ENCODE measurements at places on chromosomes 3 and 15.
A peak's percentile ranks its signal among the peaks of the same experiment; 100 is the strongest.

DNA sequence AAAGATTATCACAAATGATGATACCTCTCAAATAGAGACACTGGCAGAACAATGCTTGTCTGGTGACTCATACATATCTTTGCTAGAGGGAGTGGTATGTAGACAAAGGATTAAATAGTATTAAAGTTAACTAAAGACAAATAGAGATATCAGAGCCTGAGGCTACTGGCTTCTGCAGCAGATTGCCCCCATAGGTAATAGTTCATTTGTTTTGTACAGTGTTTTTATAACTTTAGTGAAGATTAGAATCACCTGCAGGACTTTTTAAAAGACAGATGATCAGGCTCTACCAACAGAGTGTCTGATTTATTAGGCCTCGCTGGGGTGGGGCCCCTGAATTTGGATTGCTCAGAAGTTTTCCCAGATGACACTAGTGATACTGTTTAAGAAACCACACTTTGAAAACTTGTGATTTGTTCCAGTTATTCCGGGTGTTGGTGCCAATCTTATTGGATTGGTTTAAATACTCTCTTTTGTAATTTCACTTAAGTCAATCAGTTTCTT, 96.4 kb downstream of the NAALADL2 start:
- DNase-seq = peak; percentile 75

- peak; percentile 95 for DNase-seq
Measured at GRCh38 chr3:153138276-153139210, 23.5 kb upstream of the RAP2B start.

DNA sequence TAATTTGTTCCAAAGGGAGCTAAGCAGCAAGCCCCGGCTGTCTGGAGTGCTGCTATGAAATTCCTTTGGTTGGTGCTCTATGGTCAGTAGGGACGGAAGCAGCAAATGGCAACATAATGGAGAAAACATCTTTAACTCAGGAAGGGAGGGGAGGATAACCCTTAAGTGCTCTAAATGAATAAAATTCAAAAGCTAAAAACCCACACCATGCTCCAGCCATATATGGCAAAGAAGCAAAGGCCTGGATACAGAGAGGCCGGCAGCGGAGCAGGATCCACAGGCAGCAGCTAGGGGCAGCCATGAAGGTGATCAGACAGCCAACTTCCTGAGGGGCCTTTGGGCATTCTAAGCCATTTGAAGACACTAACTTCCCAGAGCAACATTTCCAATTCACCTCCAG, 38.9 kb downstream of the IL17RD start:
- DNase-seq = no peak

GRCh38 chr3:64160000-64160695, 65.1 kb downstream of the PRICKLE2 start:
- DNase-seq = no peak

DNA sequence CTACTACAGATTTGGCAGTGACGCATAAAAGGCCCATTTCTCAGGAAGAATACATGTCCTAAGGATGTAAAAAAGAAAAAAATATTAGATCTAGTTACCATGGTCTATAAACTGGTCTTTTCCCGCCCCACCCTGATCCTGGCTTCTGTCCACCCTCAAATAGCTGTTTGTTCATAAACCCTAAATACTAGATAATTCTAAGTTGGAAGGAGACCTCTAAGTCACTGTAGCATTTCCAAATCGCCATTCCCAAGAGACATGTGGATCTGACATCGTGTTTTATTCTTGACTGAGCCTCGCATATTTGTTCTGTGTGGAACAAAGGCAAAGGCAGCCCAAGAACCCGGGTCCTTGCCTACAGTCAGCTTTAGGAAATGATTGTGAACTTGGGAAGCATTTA, 49.0 kb downstream of the LMCD1 start:
- DNase-seq = no peak

DNA sequence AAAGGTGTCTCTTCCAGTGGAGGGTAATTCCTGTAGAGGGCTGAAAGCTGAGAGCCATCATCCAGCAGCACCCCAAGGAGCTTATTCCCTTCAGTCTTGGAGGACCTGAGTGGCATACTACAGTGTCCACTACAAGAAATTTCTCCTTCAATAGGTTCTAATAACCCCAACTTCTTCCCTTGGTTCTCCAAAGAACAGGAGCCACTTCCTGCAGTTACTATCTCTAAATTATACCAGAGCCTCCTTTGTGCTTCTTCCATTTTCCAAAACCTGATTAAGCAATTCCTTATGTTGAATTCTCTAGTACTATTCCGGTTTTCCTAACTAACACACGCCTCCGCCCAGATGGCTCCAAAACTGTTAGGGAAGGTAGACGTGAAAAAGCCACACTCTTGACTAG, 50.4 kb downstream of the DCLK3 start:
- no peak for DNase-seq

DNA sequence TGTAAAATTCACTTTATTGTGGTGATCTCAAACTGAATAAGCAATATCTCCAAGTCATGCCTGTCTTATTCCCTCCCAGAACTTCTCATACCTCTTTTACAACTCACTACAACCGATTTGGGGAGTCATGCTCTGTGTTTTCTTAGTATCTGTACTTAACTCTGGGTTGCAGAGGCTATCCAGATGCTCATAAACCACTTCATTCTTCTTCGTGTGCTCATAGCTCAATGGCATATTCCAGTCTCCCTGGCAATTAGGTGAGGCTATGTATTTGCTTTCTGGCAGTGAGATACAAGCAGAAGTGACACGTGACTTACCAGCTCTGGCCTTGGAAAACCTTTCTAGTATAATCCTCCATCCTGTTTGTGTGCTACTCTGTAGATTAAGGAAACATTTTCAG, 360.9 kb downstream of the ZNF385D start:
- peak; percentile 88 for DNase-seq

DNA sequence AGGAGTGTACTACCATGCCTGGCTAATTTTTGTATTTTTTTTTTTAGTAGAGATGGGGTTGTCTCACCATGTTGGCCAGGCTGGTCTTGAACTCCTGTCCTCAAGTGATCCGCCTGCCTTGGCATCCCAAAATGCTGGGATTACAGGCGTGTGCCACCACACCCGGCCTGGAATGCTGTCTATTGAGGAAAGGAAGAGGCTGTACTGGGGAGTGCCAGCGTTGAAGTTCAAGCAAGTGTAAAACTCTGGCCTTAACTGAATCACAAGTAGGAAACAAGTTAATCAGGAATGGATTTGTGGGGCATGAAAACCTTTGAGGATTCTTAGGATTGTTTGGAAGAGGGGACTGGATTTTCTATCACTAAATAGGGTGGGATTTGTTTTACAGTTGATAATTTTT, 1.4 kb upstream of the SENP2 start:
- DNase-seq = no peak

GRCh38 chr3:5017925-5018531, 38.8 kb downstream of the BHLHE40 start:
- no peak for DNase-seq

DNA sequence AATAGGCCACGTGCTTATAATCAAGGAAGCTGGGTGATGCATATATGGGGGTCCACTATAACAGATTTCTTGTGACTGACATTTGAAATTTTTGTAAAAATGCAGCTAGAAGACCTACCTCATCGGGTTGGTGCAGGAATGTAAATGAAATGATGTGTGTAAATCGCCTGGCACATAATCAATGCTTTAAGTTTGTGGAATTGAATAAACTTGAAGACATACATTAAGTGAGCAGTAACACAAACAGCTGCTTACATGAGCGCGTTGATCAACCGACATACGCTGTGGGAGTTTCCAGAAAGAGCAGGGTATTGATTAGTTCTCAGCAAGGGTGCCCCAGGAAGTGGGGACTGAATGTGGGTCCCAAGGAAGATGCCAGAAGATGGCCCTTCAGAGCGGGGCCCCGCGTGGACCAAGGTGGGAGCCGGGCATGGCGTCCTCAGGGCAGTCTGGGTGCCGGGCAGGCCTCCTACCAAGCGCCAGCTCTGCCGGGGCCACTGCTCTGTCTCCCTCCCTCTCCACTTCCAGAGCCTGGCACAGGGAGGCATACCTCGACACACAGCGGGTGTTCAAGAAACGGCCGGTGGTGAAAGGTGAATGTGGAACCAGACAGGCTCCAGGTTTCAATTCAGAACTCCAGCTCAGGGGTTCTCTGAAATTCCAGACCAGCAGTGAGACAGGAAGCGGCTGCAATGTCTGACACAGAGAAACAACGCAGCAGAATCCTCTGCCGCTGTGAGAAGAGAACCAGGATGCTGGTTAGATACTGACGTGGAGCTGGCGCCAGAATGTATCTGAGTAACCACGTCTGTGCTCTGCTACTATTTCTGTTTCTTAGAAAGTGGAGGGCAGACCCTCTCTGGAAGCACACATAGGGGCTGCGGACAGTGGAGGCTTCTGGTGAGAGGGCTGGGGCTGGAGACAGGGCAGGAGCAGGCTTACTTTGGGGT, 12.6 kb downstream of the BFSP2 start:
- DNase-seq = peak; percentile 70

DNA sequence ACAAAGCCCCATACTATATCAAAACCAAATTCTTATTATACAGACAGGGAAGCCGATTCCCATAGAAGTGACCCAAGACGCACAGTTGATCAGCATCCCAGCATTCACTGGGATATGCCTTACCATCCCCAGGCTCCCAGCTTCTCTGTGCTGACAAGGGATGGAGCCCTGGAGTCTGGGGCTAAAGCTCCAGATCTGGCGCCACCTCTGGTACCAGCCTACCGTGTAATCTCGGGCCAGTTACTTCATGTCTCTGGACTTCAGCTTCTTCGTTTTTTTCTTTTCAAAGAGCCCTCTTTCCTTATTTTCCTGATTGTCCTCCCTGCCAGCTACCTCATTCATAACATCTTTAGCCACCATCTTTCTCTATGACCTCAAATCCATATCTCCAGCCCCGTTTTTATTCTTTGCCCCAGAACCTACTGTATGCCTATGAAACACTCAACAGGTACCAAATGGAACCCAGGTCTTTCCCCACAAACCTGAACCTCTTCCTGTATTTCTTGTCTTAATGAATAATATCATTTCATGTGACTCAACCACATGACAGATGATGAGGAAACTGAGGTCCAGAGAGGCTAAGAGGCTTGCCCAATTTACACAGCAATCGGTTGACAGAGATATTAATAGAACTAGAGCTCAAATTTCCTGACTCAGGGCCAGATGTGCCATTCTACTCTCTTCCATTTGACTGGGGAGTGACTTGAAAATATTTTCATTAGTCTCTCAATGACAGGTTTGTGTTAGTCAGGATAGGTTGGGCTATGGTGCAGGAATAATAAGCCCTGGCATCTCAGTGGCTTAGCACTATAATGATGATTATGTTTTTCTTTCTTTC, 85.4 kb upstream of the TLE3 start:
- no peak for DNase-seq

DNA sequence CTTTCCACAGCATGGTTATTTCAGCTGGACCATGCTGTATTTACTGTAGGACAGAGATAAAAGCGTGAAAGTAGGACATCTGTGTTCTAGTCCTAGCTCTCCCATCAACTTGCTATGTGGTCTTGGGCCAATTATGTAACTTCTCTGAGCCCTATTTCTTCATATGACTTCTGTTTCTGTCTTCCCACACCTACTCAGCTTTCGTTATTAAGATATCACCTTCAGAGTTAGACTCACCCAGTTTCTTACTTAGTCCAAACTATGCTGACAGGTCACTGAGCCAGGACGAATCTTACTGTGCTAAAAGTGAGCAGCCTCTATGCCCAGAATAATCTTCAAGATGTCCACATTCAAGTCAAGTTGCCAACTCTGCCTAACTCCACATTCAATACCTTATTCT, 283.7 kb downstream of the IL5RA start:
- no peak for DNase-seq

DNA sequence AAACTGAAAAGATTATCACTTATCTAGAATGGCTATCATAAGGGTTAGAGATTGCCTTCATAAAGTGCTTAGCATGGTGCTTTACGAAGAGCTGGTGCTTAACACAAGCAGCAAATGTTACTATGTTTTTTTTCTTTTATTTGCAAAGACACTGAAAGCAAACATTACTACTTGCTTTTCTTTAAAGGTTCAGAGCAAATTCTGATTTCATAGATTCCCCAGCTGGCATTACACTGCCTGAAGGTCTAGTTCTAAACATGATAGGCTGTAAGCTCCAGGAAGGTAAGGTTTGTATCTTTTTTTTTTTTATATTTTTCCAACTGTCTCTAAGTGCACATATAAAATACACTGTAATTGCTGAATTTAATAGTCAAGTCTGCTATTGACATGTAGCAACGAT, 71.9 kb downstream of the UQCC5 start:
- DNase-seq = no peak

- DNase-seq = no peak
Measured at GRCh38 chr3:69433121-69433968, 47.5 kb upstream of the FRMD4B start.

All from EL (cell line).